ENCODE measurements at places on chromosomes 6 and 20.

GRCh38 chr20:10940941-10941340 lies 267.1 kb upstream of the JAG1 start:
- DNase-seq: no peak

DNA sequence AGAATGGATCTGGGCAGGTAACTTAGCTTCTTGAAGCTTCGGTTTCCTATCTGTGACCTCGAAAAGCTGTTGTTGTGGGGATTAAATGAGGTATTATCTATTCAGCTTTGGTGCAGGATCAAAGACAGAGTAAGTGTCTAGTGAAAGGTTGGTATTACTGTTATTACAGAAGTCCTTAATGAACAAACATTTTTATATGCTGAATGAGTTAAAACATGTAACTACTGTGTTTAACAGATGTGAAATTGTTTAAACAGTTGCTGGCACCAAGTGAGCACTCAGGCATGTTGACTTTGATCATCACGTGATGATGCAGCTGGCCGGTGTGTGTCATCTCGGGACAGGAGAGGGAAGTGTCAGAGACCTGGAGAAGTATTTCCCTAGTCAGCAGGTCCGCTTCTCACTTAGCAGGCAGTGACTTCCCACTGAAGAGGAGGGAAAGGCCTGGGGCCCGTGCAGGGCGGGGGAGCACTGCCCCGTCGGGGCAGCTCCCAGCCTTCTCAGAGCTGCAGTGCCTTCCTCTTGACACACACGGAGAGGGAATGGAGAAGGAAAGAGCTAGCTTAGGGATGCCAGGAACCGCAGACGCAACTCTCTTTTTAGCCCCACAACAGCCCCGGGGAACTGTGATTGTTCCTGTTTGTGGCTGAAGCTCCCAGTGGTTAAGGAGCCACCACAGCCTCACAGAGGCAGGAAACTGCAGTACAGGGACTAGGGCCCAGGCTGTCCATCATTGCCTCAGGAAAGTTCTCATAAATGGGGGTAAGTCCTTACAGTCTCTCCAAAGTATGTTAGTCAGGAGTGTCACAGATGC lies 18.0 kb downstream of the TUBB2A start:
- DNase-seq: no peak

GRCh38 chr6:38168699-38169098 lies 349.2 kb downstream of the ZFAND3 start:
- no peak for DNase-seq

- DNase-seq: no peak
Observed at GRCh38 chr6:146916435-146917025, 287.7 kb upstream of the STXBP5 start.

DNA sequence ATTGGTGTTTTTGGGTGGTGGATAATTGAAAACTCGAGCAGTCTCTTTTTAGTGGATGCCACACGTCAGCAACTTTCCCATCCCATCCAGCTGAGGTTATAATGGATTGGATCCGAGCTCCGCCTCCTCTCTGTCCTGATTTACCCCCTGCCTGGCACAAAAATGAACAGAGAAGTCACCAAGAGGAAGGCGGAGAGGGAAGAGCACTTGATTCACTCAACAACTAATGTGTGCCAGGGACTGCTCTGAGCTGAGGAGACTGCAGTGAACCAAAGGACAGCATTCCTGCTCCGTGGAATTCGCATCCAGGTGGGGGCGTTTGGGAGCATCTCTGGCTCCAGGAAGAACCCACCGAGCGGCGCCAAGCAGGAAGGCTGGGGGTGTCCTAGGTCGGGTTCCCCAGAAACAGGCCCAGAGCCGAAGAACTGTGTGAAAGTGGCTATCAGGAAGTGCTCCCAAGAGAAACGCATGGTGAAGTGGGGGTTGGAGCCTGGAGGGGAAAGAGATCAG lies 95.8 kb upstream of the NAA20 start:
- no peak for DNase-seq

All from activated naive CD4-positive, alpha-beta T cell (primary cell).